ENCODE measurements at places on chromosomes 5 and 9.

DNA sequence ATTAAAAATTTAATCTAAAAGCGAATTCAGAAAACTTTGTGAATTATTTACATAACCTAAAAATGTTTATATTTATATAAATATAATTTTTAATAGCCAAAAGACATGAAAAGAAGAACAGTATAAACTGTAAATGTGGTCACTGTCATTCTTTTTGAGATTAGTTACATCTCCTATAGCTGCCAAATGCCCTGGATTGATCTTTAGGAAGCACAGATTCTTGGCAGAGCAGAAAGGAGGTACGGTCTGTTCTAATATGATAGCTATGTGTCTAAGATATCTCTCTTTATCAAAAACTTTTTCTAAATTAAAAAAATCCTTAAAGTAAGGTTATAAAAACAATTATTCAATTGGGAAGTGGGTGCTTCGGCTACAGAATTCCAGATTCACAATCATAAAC lies 151.0 kb downstream of the LPAR1 start:
- no peak for DNase-seq

DNA sequence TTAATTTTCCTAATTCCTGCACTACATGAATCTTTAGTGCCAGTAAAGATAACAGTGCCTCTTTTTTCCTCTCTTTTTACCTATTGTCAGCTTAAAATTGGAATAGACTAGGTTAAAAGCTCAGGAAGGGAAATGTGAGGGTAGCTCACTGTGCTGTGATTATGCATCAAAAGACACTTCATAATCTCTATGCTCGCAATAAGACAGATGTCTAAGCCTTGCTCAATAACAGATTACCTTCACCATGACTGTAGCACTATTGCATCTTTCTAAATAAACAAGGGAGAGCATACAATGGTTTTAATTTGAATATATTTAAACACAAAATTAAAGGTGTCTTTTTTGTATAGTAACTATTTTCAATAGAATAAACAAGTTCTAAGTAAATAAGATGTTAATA lies 130.1 kb downstream of the FBN2 start:
- DNase-seq = no peak

- DNase-seq = no peak
Observed at GRCh38 chr5:174755106-174755505, 30.7 kb downstream of the MSX2 start.

DNA sequence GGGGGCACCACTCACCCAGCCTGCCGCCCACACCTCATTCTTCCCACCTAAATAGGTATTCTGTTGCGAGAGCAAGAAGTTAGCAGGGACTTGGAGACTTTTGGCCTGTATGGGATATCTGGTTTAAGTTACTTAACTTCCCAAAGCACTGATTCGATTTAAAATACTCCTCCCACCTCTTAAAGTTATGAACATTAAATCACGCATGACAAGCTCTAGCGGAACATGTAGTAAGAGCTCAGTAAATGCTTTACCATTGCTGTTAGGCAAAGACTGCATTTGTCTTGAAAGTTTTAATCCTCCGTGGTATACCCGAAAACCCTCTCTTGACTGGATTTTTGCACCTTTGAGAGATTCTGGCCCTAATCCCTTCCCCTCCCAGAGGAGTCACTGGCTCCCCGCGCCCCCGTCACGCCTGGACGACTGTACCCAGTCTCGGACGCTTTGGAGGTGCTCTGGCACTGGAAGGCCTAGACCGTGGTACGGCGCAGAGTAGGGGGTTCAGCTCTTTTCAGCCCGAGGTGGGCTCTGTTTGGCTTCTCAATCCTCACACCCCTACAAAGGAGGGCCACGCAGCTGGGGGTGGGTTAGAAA lies 4.4 kb downstream of the GDNF start:
- no peak for DNase-seq

GRCh38 chr5:147643142-147643541 lies 133.3 kb upstream of the DPYSL3 start:
- no peak for DNase-seq

DNA sequence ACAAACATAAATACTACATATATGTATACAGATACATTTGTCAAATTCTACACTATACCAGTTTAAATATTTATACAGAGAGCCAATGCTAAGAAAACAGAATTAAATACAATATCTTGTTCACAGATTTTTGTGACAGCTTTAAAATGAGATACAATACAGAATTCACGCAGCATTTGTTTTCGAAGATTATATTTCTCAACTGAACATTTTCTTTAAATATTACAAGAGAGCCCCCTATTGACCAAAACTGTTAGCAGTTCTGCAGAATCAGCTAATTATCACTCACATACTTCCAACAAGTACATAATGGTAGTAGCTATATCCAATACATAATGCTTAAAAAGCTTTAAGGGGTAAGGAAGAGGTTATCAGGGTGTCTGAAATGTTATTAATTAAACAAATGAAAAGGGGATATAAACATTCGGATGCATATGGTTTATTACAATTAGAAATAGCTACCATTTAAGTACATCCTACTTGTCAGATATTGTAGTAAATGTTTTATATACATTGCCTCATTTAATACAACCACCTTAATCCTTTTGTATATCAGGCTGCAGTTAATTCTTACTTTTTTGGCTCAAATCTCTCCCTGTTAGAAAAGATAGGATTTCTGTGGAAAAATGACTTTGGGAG lies 31.7 kb downstream of the ZDHHC21 start:
- peak; percentile 43 for DNase-seq

GRCh38 chr9:121885345-121885901 lies 207.7 kb downstream of the TTLL11 start:
- no peak for DNase-seq

DNA sequence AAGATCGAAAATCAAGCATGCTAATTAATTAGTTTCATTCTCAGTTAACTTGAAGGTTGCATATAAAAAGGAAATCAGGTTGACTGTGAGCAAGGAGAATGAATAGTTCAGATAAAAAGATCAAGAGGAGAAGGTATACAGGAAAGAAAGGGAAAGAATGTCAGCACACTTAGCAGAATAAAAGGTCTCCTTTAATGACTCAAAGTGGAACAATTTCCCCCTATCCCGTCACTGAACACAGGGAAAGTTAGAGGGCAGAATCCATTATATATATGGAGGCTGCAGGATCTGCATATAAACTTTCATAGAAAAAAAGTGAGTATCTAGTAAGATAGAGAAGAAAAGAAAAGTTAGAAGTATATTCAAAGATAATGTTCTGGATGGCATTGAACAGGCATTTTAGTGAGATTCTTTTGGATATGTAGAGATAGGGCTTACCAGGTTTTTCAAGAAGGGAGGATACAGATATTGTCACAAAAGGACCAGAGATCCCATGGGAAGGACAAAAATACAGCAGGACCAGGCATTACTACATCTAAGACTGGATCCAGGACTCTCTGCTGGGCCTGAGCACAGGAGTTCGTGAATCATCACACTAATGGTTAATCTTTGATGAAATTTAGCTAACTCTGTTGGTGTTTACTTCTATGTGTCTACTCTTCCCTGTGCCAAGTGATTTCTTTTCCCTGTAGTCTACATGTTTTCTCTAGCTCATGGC lies 988.2 kb upstream of the ARRDC3 start:
- no peak for DNase-seq

DNA sequence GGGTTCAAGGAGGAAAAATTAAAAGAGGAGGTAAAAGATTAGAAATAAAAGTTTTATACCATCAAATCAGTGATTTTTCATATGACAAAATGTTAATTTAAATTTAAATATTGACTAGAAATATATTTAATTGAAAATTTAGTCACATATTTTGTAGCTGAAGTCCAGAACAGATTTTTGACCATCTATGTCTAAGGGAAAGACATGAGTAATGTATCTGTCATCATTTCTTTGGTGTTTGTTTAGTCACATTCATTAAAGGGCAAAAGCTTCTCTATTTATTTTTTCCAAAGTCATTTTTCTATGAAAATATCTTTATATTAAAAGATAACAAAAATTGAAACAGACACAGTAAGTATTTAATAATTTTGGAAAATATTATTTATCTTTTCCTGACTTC lies 252.0 kb upstream of the ISL1 start:
- DNase-seq = no peak

- DNase-seq = no peak
Observed at GRCh38 chr5:81850501-81851357, 99.8 kb upstream of the SSBP2 start.

- DNase-seq = no peak
Observed at GRCh38 chr9:132996526-132996925, 18.0 kb downstream of the GFI1B start.

DNA sequence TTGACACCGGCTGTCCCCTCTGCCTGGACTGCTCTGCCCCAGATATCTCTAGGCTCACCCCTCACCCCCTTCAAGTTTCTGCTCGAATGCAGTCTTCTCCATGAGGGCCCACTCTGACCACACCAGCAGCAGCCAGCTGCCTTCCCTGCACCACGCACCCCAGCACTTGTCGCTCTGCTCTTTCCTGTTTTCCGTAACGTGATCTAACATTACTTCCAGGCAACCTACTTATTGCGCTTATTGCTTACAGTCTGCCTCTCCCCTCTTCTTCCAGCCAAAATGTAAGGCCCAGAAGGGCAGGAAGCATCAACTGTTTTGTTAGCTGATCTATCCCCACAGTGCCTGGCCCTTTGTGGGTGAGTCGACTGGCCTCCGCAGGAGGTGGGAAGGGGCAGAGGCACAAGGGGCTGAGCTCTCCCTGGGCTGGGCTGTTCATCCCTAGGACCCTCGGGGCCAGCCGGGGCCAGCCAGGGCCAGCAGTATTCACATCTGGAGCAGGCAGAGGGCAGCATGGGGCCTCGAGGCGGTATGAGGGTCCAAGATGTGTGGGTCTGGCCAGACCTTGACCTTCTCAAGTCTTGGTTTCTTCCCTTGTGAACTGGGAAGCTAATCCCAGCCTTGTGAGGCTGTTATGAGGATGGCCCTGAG lies 11.6 kb upstream of the DBN1 start:
- no peak for DNase-seq

DNA sequence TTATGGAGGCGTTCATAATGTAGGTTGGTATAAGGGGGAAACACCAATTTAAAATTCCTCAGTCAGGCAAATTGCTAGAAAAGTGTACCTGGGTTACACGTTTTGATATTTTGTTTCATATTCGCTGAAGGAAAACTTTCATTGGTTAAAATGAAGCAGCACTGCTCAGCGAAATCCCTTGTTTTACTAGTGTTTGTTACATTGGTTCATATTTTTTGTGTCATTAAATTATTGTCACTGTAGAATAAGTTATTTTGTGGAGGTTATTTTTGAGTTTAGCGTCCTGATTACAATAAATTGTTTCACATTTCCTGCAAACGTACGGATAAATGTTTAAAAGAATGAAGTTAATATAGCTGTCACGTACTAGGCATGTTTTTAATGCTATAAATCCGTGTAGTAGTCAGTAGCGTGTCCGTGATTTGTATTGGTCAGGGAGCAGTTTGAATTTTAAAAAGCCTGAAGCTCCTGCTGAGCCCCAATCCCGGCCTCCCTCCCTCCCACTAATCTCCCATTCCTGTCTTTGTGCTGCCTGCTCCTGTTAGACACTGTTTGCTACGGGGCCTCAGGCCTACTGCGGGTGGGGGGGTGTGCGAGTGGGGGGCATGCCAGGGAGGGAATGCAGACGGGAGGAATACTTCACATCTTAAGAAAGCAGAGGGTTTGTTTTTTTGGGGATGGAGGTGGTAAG lies 2.0 kb downstream of the NIPBL start:
- no peak for DNase-seq

- no peak for DNase-seq
Observed at GRCh38 chr5:142617416-142618129, 68.3 kb downstream of the FGF1 start.

DNA sequence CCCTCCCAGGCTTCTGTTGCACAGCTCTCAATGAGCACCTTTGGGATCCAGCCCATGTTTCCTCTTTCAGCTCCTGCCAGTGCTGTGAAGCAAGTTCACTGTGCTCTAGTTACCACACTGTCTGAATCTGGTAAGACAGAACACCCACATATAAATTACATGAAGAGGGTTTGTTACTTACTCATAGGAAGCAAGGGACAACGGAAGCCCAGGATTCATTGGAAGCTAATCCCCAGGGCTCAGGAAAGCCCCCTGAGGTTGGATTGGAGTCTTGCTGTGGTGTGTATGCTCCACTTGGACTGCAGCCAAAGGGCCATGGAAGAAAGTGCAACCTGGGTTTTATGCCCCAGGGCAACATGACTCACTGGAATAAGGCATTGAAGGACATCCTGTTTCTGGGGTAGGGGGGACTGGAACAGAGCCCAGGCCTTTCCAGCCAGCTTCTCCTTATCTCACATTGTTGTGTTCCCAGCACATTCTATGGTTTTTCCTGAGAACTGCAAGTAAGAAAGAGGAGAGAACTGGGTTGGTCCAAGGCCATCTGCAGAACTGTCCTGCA lies 15.6 kb upstream of the CLK4 start:
- no peak for DNase-seq

- DNase-seq = no peak
Observed at GRCh38 chr9:106772523-106773290, 90.3 kb upstream of the ZNF462 start.

- DNase-seq = no peak
Observed at GRCh38 chr9:90637626-90638025, 5.0 kb downstream of the DIRAS2 start.

DNA sequence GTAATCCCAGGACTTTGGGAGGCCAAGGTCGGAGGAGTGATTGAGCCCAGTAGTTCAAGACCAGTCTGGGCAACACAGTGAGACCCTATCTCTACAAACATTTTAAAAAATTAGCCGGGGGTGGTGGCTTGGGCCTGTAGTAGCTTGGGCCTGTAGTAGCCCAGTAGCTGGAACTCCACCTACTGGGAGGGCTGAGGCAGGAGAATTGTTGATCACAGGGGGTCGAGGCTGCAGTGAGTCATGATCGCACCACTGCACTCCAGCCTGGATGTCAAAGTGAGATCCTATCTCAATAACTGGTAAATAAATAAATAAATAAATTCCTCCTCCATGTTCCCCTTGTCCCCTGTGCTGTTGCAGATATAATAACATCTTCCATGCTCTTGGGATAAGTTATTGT lies 14.3 kb downstream of the VCAN start:
- DNase-seq = no peak

GRCh38 chr9:97925497-97926334 lies 3.4 kb upstream of the TRMO start:
- DNase-seq = no peak

DNA sequence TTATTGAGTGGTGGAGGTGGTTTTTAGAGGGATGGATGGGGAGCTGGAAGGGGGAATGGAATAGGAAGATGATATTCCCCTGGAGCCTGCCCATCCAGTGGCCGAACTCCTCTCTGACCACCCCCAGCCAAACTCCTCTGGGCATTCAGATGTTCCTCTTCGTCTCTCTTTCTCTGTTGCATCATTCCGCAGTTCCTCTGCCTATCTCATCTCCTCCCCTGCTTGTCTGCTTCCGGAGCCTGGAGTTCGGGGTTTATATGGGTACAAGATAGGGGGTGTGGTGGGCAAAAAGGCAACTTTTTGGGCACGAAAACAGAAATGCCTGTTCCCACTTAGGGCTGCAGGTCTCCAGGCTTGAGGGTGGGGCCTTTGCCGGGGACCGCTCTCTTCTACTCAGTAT lies 12.2 kb upstream of the CDK5RAP2 start:
- DNase-seq = no peak

GRCh38 chr9:1875921-1876448 lies 139.2 kb upstream of the SMARCA2 start:
- DNase-seq = no peak

- no peak for DNase-seq
Observed at GRCh38 chr5:14109771-14110170, 33.4 kb upstream of the TRIO start.
